AG09309 (cell line): ENCODE measurements at places on chromosomes 7 and 10.

- DNase-seq, result no peak
These were observed 173.2 kb upstream of the KIAA1217 start for GRCh38 chr10:24035761-24036160.

- DNase-seq, result no peak
These were observed 311.4 kb downstream of the ADARB2 start for GRCh38 chr10:1425879-1426278.

- no peak for DNase-seq
These were observed 321.4 kb upstream of the AOAH start for GRCh38 chr7:37045681-37046179.

GRCh38 chr7:141960687-141961422 lies 12.7 kb downstream of the TAS2R38 start:
- no peak for DNase-seq

GRCh38 chr10:133013463-133013862 lies 71.1 kb upstream of the CFAP46 start:
- DNase-seq, result no peak

GRCh38 chr7:29592866-29593265 lies 29.2 kb downstream of the PRR15 start:
- no peak for DNase-seq

DNA sequence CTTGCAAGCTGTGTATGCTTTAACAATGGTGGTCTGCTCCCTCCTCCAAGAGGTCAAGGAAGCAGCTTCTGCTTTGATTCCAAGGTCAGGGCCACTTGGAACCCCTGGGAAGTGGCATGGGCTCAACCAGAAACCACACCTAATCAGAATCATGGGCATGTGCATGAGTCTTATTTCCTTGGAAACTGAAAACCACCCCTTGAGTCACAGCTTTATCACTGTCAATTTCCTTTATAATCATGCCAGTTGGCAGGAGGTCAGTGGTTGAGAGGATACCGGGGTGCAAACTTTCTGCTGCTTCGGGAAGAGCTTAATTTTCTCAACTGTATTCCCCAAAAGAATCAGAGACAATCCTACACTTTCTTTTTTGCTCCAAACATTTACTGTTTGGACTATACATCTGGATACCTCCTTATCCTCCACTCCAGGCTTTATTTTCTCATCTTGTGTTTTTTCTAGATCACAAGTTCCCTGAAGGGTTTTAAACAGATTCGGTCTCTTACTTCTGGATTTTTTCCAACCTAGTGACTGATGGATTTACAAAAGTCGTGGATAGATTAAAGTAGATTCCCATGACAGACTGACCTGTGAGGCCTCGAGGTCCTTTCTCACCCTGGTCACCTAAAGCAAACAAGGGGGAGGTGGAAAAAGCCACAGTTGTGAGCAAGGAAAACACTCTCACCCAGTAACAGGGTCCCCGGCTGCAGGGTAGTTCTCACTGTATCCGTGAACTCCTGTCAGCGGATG lies 36.0 kb downstream of the COL17A1 start:
- peak; percentile 35 for DNase-seq

DNA sequence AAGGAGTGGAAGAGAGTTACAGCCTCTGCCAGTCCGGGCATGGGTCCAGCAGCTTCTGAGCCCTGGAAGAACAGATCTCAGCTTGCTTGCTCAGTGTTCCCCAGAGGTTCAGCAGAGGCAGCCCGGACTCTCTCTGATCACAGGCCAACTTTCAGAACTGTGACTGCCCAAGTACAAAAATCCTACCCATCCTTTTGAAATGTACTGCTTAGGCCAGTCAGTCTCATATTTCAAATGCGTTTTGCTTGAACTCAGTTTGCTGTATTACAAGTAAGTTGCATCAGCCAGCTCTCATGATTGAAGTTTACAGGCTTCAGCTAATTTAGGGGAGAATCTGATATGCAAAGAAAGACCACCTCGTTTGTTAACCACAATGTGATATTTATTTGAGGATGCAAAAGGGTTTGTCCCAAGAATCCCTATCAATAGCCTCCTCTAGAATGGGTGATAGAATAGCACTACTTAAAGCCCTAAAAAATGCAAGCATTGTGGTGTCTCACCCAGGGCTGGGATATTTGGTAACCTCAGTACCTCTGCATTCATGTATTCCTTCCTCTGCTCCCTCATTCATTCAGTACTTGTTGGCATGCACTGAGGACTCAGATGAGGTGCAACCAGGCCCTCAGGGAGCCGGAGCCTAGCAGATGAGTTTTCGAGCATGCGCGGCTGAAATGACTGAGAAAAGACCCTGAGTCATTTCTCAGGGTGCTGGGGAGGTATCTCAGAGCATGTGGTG lies 7.0 kb downstream of the AIMP2 start:
- DNase-seq, result peak; percentile 98

DNA sequence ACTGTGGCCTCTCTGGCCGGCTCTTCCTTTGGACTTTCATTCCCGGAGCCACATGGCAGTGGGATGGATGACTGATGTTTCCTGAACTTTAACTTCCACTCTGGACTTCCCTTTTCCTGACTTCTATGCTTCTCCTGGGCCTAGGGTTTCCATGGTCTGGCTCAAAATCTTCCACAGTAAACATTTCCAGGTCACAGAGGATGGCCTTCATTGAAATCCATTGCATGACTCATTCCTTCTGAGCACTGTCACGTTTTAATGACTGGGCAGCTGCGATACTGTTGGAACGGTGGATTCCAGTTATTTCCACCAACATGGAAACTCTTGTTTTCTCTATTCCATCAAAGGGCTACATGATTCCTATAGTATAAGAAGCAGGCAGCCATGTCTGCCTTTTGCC lies 24.4 kb upstream of the ZNF273 start:
- no peak for DNase-seq

GRCh38 chr10:123551259-123551658 lies 114.9 kb upstream of the GPR26 start:
- DNase-seq, result no peak

GRCh38 chr10:55410415-55410885 lies 609.4 kb upstream of the PCDH15 start:
- DNase-seq, result no peak

DNA sequence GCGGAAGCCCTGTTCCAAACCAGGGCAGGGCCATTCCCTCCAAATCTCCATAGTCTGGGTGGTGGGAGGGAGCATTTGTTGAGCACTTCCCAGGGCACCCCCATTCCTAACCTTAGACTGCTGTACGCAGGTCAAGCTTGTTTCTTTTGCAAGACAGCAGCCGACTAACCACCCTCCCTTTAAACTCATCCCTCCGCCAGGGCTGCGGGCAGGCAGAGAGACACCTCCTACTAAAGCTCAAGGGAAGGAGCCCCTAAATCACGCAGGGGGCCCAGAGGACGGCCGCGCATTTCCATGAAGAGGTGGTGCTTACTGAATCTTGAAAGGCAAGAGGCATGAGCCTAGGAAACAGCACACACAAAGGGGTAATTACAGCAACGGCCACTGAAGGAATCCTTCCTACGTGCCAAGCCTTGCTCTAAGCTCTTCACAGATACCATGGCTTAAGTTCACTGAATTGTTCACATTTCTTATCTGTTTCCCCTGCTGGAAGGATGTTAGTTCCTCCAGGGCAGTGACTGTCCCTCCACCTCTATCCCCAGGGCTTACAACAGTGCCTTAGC lies 90.0 kb downstream of the PROSER2 start:
- DNase-seq, result no peak

DNA sequence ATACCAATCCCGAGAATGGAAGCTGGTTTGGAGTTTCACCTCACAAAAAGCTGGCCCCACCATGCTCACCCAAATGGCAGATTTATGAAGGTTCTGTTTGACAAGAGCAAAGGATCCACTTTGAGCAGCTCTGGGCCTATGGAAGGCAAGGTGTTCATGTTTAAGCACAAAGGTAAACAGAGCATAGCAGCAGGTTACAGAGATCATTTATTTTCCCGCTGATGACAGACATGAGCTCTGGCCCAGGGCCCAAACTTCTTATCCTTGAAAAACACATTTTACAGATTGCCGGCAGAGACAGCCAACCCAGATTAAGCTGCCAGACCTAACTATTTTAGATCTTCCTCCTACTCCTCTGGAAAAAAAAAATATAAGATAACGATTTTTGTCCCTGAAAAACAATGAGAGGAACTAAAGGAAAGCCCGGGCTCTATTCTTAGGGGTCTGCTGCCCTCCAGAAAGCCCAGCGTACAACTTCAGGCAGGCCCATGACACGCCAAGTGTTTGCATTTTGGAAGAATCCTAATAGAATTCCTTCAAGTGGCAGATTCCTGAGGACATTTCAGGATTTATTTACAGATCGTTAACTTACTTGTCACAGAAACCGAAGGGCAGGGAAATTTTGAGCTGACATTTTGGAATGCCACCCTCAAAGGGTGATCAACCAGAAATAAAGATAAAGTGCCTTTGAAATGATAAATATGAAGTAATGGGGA lies 40.0 kb downstream of the SYPL1 start:
- DNase-seq, result no peak

GRCh38 chr7:134907639-134908038 lies 78.7 kb upstream of the AGBL3 start:
- no peak for DNase-seq

GRCh38 chr10:112137154-112137987 lies 46.2 kb downstream of the GPAM start:
- DNase-seq, result no peak

DNA sequence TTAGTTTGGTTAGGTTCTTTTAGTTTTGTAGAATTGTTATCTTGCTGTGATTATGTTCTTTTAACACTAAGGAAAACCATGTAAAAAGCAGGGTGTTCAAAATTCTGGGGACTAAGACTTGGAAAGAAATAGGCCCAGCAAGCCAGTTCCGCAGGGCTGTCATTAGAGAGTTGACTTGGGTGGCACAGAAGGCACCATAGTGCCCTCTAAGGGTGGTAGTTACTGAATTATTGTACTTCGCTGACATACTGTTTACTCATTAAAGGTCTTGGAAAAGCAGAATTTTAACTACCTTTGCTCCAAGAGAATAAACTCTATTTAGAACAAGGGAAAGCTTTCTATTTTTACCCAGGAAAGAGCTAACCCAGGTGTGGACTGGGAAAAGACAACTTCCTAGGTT lies 86.5 kb downstream of the OTUD1 start:
- no peak for DNase-seq

DNA sequence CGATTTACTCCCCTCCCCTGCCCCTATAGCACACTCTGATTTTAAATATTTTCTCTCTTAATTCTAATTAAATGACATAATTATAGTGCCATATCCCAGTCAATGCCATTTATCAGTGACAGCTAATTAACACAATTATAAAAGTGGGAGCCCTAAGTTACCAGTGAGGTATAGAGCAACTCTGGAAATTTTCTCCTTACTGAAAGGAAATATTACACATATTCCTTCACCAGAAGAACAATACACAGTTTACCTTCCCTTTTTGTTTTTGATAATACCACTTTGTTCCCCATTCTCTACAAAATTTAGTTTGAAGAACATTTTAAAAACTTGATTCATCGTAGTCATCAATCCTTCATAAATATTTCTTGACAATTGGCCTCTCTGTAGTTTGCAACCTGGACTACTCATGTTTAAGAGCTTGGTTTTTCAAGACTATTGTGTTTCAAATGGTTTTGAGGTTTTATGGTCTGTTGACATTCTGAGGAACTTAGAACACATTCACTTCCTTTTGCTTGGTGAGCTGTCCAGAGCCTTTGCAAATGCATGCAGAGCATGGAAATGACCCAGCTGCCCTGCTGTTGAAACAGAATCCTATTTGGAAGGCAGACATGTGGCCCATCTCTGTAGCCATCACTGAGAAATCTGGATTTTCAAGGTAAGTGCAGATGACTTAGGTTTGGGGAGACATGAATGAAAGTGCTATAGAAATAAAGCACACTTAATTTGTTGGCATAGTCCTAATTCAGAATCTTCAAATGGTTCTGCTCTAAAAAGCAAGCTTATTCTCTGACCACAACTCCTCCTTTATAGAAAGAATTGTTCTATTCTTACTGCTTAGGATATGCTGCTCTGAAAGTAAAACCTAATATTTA lies at the start of gene GPR141:
Gene GPR141, plus strand, starts transcription at position 521 of the 875 bp plus-strand sequence. CDS start 56,628 bp downstream, outside the sequence.
- no peak for DNase-seq

GRCh38 chr7:129828078-129828762 lies 124.5 kb downstream of the UBE2H start:
- DNase-seq, result no peak

GRCh38 chr7:114660126-114660486 lies 245.5 kb downstream of the FOXP2 start:
- DNase-seq, result no peak

DNA sequence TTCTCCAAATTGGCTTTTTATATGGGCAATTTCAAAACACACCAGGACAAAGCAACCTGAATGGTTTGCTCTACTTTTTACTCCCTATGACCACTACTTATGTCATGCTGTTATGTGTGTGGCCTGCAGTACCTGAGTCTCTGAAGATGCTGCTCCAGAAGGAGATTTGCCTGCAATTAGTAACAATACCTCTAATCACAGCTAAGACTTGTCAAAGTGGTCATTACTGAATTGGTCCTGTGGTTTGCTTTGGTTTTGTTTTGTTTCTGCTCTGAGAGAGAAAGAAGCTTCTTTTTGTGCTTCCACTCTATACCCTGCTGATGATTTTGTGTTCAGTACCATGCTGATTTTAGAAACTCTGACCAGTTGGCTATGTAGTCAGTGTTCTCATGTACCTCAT lies 25.5 kb downstream of the HGF start:
- no peak for DNase-seq

- peak; percentile 58 for DNase-seq
These were observed 42.4 kb downstream of the PRPF18 start for GRCh38 chr10:13629116-13629515.

DNA sequence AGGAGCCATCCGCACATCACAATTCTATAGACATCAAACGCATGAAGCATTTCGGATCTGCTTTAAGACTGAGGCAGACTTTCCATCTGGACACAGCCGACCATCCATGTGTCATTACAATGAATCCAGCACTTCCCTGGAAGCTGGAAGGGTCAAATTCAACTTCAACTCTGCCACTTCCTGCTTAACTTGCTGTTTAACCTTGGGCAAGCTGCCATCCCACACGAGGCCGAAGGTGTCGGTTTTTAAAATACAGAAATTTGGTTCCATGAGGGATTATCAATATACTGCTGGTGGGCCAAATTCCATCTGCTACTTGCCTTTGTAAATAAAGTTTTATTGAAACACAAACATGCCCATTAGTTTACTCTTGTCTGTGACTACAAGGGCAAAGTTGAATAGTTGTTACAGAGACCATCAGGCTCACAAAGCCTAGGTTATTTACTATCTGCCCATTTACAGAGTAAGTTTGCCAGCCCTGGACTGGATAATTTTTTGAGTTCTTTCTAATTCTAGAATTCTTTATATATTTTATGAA lies 134.6 kb downstream of the FAM204A start:
- no peak for DNase-seq

DNA sequence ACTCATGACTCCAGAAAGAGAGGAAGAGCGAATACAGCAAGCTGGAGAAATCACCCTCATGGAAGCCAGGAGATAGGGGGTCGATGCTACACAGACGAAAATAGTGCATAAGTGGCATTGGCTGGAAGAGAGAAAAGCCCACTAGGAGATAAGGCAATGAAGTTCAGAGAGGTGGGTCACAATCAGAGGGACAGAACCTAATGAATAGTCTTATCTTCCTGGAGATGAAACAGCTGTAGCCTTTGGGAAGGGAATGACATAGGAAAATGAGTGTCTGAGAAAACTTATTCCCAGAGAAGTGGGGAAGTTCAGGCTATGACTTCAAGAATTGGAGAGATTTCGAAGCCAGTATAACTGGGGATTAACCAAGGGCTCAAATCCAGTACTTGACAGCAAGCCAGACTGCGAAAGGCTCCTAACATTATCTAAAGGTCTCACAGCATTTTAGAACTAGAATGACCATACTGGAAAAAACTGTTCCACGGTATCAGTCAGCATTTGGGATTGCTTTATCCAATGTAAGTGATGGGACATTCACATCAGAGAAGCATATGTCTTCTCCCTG lies 211.1 kb downstream of the ZNF365 start:
- no peak for DNase-seq

- no peak for DNase-seq
These were observed 244.0 kb upstream of the ZWINT start for GRCh38 chr10:56605051-56605450.
